ENCODE measurements at places on chromosomes 5 and 9.

GRCh38 chr5:84290161-84290560 is 94.5 kb downstream of the EDIL3 start:
- no peak for DNase-seq

DNA sequence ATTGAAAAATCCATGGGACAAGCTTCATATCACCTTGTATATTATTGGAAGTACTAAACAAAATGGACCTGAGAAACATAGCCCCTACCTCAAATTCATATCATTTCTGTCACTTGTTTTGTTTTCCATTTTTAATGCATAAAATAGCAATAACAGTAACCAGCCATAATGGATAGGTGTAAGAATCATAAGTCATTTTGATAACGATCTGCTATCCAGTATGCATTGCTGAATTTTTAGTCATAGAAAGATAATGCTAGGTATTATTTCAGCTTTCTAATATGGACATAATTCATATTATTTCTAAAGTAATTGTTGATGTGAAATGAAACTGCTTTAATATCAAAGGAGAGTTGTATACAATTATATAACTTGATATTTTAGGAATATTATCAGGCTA is 1.1 kb upstream of the LRRC70 start:
- no peak for DNase-seq

- DNase-seq, result no peak
Measured at GRCh38 chr5:54146916-54147315, 163.5 kb downstream of the ARL15 start.

DNA sequence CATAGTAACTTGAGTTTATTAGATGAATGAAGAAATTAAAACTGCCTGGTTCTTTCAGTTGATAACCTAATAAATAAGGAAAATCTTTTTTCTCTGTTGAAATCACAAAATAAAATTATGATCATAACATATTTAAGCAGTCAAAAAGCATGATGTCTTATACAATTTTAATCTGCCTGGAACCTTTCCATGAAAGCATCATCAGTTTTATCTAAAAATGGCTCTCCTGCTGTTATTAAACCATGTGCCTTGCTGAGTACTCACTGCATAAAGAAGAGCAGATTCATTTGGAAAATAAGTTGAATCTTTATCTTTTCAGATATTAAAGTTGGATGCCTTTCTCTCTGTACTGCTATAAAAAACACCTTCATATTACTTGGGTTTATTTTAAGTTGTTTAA is 148.8 kb downstream of the SLC24A2 start:
- no peak for DNase-seq

- DNase-seq, result no peak
Measured at GRCh38 chr5:174721530-174722432, 2.6 kb upstream of the MSX2 start.

GRCh38 chr5:66436721-66437120 is 159.5 kb upstream of the MAST4 start:
- no peak for DNase-seq

All from BJ (cell line).